ENCODE measurements at places on chromosomes 2 and 18. TPM values are rescaled to one million over a fixed set of nuclear protein-coding genes. Genes with fewer than 3 reads are reported as not detected.
A peak's percentile ranks its signal among the peaks of the same experiment; 100 is the strongest.

GRCh38 chr18:50742952-50743351 lies 76.9 kb downstream of the MRO start:
- H3K27me3 ChIP-seq = peaks cover 18% of the 10 kb centered on the region
- no peaks in the 10 kb centered on the region for H3K4me1 ChIP-seq
- no peak overlapping the region for H3K4me3 ChIP-seq

- no peaks in the 10 kb centered on the region for H3K27me3 ChIP-seq
- peak; percentile 61 for DNase-seq
- no peaks in the 10 kb centered on the region for H3K36me3 ChIP-seq
- peak overlapping the region; percentile 63 for H3K4me3 ChIP-seq
- H3K27ac ChIP-seq = peak overlapping the region; percentile 25
- H3K4me1 ChIP-seq = peaks cover 26% of the 10 kb centered on the region
These were observed 53.2 kb downstream of the FAM168B start for GRCh38 chr2:131039908-131040660.

DNA sequence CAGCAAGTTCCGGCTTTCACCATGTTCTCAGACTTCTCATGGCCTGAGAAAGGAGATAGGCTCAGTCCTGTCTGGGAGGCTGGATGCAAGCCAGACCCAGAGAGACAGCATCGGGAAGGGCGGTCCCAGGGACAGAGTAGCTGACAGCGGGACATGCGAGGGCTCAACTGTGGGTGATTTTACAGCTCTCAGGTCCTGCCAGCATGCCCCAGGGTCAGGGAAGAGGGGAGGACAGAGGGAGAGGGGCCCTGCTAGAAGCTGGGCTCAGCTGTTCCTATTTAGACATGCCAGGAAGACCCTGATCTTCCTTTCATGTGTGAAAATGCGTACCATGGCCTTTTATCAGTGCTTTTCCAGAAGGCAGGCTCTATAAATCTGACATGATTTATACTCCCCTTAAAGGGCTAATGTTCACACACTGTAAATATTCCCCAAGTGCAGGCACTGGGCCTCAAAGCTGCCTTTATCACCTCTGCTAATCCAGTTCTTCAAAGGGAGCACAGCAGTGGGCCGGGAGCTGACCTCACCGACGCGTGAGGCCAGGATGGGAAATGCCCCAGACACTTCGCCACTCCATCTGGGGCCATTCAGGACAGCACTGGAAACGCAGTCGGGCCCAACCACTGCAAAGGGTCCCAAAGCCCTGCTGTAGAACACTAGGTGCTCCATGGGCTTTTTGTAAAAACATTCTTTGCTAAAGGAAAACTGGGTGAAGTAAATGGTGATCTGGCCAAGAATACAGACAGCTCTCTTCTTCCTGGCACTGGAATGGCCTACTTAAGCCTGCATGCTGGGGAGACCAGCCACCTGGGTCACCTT lies 96.1 kb upstream of the LMAN1 start:
- no peak for DNase-seq
- no peak overlapping the region for H3K4me3 ChIP-seq
- no peak overlapping the region for H3K27ac ChIP-seq
- no peaks in the 10 kb centered on the region for H3K4me1 ChIP-seq
- H3K36me3 ChIP-seq = no peaks in the 10 kb centered on the region
- H3K27me3 ChIP-seq = no peaks in the 10 kb centered on the region

DNA sequence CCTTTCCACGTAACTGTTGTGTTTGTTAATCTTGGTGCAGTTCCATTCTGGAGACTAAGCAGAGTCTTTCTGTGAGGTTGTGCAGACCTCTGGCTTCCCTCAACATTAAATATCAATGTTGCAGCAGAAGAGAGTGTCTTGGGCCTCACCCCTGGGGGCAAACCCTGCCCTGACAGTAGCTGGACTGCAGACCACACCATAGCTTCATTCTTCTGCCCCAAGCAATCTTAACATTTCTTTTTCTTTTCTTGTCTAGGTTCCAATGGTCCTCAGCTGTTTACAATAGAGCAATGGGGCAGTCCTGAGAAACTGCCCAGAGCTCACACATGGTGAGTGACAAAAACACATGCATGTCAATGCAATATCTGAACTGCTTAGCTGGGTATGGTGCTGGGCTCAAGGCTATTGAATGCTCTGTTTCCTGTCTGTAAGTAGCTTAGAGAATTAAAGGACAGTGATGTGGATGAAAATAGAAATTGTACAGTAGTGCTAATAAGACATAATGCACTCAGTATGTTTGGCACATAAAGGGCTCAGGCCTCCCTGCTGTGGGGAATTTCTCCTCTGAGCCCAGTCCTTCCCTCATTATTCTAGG lies 237.6 kb downstream of the ALPK2 start:
- no peak for DNase-seq
- H3K4me1 ChIP-seq = peaks cover 2% of the 10 kb centered on the region
- no peak overlapping the region for H3K4me3 ChIP-seq

DNA sequence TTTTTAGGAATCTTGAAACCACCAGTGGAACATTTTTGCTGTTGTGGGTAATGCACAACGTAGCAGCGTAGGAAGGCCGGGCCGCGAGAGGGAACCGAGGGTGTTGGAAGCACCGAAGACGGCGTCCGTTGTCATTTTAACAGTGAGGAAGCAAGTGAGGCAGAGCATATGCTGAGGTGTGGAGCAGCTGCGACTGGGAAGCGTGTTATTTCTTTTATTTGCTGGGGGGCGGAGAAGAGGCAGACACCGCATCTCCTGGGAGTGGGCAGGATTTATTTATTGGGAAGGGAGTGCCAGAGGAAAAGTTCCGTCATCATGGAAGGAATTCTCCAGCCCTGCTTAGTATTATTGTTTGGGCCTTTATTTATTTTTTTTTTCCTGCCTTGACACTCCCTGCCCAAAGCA lies 232.8 kb downstream of the KLHL29 start:
- H3K27ac ChIP-seq = no peak overlapping the region
- no peak overlapping the region for H3K4me3 ChIP-seq
- no peak for DNase-seq
- peaks cover 18% of the 10 kb centered on the region for H3K4me1 ChIP-seq
- H3K27me3 ChIP-seq = no peaks in the 10 kb centered on the region

NFE2L2 gene
- 68.3 TPM for total RNA-seq

GPAT2 gene
- total RNA-seq = 36.3 TPM

Data from activated naive CD8-positive, alpha-beta T cell treated with anti-CD3 and anti-CD28 coated beads for 36 hours (primary cell).